Fibroblast of lung (primary cell): ENCODE measurements at places on chromosomes 6 and 20.

DNA sequence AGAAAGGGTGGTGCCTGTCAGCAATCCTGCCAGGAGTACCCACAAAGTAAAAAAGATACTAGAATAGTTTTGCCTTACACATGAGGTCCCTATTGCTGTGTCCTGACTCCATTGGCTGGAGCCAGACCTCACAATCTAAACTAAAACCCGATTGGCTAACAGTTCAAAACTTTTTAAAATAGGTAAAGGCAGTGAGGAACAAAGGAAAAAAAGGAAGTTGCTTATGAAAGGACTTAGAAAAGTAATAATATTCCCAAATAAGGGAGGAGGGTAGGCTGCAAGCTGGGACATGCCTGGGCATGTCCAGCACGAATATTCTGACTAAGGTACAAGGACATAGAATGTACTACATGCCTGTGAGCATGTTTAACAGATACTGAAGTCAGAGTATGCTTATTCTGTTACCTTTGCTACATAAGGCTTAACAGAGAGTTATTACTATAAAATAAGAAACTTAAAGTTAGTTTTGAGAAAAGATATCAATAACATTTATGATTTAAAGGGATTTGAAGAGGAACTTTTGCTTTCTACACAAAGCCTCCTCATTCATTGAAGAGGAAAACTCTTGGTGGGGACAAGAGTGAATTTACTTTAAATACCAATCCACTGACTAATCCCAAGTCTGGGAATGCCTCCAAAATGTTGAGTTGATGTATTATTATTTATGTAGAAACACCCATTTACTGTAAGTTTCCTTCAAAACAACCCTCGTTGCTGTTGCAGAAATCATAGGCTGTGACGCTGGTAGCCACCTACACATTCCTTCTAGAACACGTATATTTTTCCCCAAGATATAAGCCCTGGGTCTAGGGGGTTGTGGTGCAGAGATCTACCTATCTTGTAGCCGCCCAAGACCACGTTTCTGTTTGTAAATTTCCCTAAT is 8.2 kb upstream of the MTHFD1L start:
- DNase-seq: peak; percentile 100
- H3K4me1 ChIP-seq: peaks cover 13% of the 10 kb centered on the region
- H3K4me3 ChIP-seq: no peak overlapping the region
- H3K27ac ChIP-seq: peak overlapping the region; percentile 100
- no peaks in the 10 kb centered on the region for H3K36me3 ChIP-seq

DNA sequence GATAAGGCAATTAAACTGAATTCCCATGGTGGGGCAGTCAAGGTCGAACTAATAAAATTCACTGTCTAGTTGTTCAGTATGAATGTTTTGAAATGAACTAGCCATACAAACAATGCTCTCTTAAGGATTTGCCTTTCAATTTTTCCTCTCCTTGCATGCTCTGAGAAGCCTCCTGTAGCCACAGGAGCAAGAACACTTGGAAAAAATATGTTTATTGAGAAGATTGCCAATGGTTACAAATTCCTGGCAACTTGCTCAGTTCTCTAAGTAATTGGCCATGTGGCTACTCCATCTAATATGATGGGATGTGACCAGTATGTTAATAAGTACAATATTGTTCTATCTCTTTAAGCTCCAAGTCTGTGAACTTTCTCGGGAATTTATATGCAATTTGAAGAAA is 49.4 kb downstream of the FUT9 start:
- no peaks in the 10 kb centered on the region for H3K4me1 ChIP-seq
- no peak for DNase-seq
- no peak overlapping the region for H3K27ac ChIP-seq
- H3K4me3 ChIP-seq: no peak overlapping the region
- H3K36me3 ChIP-seq: no peaks in the 10 kb centered on the region
- H3K27me3 ChIP-seq: no peaks in the 10 kb centered on the region

DNA sequence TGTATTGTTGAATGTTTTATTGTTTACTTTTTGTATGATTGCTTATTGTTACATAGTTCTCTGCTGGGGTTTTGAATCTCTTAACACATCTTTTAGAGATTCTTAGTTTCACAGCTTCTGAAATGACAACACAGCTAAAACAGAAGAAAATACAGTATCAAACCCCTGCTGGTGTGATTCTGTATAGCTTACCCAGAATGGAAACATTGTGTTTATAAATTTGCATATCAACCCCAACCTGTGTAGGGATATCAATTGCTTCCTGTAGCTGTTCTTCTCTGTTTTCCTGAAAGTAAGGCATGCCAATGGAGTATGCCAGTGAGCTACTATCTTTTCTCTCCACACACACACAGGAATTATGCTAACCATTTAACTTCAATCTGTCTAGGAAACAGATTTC is 64.3 kb upstream of the ID4 start:
- DNase-seq: no peak
- no peak overlapping the region for H3K4me3 ChIP-seq
- H3K4me1 ChIP-seq: no peaks in the 10 kb centered on the region

GRCh38 chr6:111277819-111278218 is 190.5 kb downstream of the SLC16A10 start:
- H3K27me3 ChIP-seq: no peaks in the 10 kb centered on the region
- DNase-seq: no peak
- no peaks in the 10 kb centered on the region for H3K4me1 ChIP-seq
- H3K4me3 ChIP-seq: no peak overlapping the region
- H3K27ac ChIP-seq: no peak overlapping the region

DNA sequence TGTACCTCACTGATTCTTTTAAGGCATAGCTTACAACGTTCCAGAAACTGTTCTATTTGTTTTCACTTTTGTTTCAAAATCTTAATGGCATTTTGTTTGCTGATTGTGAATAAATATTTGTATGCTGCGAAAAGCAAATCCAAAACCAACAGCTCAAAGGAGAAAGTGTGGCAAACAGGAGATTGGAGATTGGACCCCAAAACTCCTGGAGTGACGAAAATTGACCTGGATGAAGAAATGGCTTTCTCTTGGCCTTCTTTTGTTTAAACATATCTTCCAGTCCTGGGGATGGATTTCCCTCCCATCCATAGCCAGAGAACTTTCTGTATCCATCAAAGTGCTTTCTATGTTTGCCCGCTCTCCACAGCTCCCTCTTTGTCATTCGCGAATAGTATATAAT is 2.8 kb upstream of the CTCFL start:
- H3K4me3 ChIP-seq: no peak overlapping the region
- no peaks in the 10 kb centered on the region for H3K36me3 ChIP-seq
